SIG-M5 (cell line): ENCODE measurements at places on chromosomes 16 and 17.

DNA sequence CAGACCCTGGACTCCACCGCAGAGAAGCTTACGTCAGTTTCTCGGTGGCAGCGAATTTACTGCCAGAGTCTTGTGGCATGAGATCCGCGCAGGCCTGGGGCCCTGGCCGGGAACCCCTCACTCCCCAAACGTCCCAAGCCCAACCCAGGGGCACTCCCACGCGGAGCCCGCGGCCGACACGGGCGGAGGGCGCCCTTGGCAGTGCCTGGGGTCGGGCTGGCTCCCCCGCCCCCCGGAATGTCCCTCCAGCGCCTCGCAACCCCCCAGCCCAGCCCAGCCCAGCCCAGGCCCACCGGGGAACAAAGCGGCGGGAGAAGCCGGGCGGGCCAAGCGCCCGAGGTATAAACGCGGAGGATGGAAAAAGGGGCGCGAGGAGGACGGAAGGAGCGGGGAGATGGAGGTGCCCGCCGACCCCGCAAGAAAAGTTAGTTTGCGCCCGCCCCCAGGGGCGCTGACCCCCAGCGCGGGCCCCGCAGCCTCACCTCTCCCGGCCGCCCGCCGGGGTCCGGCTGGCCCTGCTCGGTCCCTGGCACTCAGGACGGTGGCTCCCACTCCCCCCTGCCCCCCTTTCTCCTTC lies 330 bp downstream of the CASKIN2 start:
- DNase-seq, result no peak

GRCh38 chr16:57507136-57508034 lies 21.1 kb upstream of the DOK4 start:
- DNase-seq, result no peak

GRCh38 chr16:74249254-74249653 lies 47.4 kb upstream of the PSMD7 start:
- no peak for DNase-seq

- DNase-seq, result no peak
Measured at GRCh38 chr16:68425498-68426346, 22.6 kb downstream of the SMPD3 start.

GRCh38 chr16:12096157-12096777 lies 119.7 kb downstream of the SNX29 start:
- no peak for DNase-seq

- no peak for DNase-seq
Measured at GRCh38 chr17:62746941-62747340, 61.2 kb downstream of the MARCHF10 start.

DNA sequence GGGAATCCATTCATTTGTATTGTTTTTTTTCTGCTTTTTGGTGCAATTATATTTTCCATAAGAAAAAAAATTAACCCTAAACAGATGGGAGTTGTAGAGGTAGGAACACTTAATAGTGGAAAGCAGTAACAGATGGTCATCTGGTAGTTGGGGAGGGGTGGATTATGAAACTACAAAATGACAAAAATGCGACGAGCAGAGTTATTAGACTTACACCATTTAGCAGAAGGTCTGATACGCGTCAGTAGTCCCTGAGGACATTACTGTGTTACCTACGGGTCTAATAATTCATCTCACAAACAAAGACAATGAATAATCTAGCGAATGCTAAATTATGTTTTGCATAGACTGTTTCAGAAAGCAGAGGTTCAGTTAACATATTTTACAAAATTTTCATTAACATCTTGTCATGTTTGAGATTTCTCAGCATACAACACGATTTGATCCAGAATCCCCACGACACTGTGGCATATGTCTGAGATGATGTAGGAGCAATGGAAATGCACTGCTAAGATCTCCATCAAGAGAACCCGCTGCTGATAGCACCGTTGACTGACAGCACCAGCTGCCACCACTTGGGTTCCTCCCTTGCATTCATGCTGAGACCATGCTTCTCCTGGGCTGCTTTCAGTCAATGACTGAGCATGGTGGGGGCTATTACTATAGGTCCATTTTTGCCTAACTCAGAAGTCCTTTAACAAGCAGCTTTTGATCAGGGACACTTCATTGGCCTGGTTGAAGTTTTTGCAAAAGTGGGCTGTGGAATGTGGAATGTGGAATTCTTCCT lies 182.2 kb upstream of the CPHXL start:
- DNase-seq, result no peak

GRCh38 chr17:77958716-77959125 lies 218 bp downstream of the TNRC6C start:
- no peak for DNase-seq

DNA sequence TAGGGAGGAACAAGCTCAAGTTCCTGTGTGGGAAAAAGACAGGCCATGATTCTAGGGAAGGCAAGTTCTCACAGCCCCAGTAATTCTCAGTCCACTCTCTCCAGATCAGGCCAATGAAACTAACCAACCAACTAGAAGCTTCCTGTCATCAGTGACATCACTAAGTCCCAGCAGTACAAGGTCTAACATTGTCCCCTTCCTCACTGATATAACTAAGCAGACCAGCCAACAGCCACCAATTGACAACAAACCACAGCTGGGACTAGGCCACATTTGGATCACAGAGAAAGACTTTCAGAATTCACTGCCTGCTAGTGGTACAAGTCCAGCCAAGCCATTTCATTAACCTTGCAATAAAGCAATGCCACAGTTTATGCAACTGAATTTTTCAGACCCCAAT lies 94.0 kb downstream of the CACNG1 start:
- DNase-seq, result no peak

DNA sequence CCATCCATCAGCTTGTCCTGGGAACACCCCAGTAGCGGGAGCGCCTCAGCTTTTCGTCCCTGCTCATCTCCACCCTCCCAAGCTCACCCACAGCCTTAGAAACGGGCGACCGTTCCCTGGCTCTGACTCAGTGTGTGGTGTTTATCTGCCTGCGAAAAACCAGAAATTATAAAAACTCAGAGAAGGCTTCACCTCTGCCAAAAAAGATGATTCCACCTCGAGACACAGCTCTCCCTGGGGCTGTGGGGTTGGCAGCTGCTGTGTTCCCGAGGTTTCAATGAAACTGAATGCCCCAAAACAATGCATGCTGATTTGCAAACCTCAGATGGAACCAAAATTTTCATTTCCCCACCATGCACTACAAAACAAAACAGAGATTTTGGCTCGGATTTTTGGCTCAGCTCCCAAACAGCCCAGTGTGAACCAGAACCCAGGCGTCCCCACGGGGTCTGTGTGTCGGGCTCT lies 62.4 kb upstream of the MED9 start:
- no peak for DNase-seq

DNA sequence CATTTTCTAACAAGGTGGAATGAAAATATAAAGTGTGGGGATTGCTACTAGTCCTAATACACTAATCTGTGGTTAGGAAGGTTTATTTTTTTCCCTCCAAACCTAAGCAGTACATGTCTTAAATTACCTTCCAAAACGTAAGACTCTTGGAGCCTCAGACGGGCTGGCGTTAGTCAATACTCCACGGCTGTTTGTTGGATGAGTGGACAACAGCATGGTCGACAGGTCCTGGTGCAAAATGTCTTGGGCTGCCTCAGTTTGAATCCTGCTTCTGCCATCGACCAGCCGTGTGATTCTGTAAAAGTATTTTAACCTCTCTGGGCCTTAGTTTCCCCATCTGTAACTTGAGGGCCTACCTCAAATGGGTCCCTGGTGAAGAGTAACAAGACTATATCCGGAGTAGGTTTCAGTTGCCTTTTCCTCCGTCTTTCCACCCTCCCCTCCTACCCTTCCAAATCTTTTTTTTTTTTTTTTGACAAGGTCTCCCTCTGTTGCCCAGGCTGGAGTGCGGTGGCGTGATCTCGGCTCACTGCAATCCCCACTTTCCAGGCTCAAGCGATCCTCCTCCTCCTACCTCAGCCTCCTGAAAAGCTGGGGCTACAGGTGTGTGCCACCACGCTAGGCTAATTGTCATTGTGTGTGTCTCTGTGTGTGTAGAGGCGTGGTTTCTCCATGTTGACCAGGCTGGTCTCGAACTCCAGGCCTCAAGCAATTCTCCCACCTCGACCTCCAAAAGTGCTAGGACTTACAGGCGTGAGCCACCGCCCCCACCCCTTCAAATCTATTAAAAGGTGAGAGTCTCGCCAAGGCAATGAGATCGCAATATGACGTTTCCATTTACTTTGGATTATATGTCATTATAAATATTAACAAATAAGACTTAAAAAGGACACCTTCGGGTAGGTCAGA lies 5.8 kb downstream of the SCGB1C2 start:
- DNase-seq, result no peak

- no peak for DNase-seq
Measured at GRCh38 chr17:39110435-39111136, 40.9 kb downstream of the PLXDC1 start.

DNA sequence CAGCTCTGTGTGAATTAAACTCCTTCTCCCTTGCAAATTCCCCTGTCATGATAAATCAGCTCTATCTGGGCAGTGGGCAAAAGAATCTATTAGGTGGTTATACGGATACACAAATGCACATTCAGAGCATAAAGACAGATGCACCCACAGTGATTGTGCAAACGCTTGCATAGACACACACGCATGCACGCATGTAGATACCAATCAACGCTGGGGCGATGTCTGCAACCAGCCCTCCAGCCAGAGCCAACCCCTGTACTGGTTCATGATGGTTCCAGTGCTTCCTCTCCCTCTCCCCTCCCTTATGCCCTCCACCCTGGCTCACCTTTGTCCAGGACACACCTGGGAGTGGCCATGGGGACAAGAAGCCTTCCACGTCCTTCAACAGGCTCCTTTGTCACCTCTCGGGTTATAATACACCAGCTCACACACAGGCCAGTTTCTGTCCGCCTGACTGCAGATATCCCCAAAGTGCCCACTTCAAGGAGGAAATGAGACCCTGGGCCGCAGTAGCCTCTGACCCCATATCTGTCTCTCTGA lies 33.1 kb upstream of the SNN start:
- DNase-seq, result no peak

GRCh38 chr16:53305743-53306142 lies 128.5 kb upstream of the RBL2 start:
- DNase-seq, result no peak

- no peak for DNase-seq
Measured at GRCh38 chr17:18960803-18961511, 9.0 kb downstream of the SLC5A10 start.

- no peak for DNase-seq
Measured at GRCh38 chr17:15233022-15233805, 31.9 kb downstream of the PMP22 start.

DNA sequence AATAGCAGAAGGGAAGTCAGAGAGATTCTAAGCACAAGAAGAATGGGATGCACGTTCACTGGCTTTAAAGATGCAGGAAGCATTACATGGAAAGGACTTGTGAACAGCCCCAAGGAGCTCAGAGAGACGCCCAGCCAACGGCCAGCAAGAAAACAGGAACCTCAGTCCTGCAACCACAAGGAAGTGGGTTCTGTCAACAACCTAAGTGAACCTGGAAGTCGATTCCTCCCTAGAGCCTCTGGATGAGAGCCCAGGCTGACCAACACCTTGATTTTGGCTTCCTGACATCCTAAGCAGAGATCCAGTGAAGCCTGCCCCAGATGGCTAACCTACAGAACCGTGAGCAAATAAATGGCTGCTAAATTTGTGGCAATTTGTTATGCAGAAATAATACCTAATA lies 24.5 kb downstream of the GPR142 start:
- no peak for DNase-seq

- no peak for DNase-seq
Measured at GRCh38 chr16:47983999-47984580, 171.7 kb downstream of the ABCC12 start.

GRCh38 chr17:14214271-14214670 lies 22.4 kb downstream of the CDRT15 start:
- DNase-seq, result peak; percentile 19

- no peak for DNase-seq
Measured at GRCh38 chr16:70760221-70760620, 40.7 kb downstream of the VAC14 start.

DNA sequence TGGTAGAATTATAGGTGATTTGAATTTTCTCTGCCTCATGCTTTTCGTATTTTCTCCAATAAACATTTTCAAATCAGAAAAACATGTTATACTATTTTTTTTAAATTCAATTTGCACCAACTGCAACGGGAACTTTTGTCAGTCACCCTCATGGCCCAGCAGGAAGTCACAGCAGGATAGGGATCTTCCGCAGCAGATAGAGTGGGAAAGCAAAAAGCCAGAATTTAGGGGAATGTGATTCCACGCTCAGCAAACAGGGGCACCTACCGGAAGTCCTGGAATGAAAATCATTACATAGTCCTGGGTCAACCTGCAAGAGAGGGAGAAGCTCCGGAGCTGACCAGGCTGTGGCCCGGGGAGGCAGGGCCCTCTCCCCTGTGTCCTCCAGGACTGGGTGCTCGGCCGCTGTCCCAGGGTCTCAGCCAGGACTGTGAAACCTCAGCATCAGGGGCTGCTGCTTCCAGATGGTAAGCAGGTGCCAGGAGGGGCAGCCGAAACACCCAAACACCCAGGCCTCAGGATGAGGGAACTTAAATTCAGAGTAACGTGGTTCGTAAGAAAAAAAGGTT lies 3.9 kb downstream of the SLC47A2 start:
- DNase-seq, result no peak

GRCh38 chr16:2333772-2334379 lies 6.7 kb downstream of the ABCA3 start:
- no peak for DNase-seq

- DNase-seq, result no peak
Measured at GRCh38 chr17:73939806-73940205, 263.7 kb upstream of the RPL38 start.

GRCh38 chr16:56408379-56409098 lies 16.8 kb downstream of the AMFR start:
- no peak for DNase-seq

- no peak for DNase-seq
Measured at GRCh38 chr17:43224146-43224705, 4.2 kb downstream of the CCDC200 start.

- no peak for DNase-seq
Measured at GRCh38 chr16:58038219-58038641, 12.7 kb downstream of the MMP15 start.

GRCh38 chr17:60231234-60231633 lies 81.5 kb downstream of the CA4 start:
- DNase-seq, result no peak

DNA sequence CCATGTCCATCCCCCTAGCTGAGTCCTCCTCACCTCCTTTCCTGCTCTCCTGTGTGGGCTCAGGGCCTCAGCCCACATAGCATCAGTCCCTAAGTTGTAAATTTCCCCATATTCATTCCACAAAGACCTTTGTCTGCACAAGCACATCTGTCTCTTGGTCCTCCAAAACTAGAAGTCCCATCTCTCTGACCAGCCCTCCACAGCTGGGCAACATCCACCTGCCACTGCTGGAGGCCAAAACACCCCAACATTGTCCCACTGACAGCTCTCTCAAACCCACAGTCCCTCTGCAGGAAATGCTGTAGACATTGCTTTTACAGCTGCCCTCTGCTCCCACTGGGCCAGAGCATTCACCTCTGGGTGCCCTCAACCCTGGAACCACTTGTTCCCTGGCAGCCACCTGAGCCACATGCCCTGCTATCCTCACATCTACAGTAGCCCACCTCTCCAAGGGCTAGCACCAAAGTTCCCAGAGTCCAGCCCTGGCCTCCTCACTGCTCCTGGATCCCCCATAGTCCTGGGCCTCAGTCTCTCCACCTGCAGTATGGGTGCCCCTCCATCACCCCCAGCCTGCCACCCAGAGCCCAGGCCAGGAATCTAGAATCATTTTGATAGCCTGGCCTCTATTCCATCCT lies 1722.7 kb downstream of the TP53TG3F start:
- no peak for DNase-seq
